Lung (tissue), 17 donors: ENCODE measurements at places on chromosomes 2 and 18. TPM values are rescaled to one million over a fixed set of nuclear protein-coding genes. Genes with fewer than 3 reads are reported as not detected.
A peak's percentile ranks its signal among the peaks of the same experiment; 100 is the strongest.

GRCh38 chr2:42897358-42897757 is 105.0 kb upstream of the HAAO start:
- H3K4me1 ChIP-seq: no peaks in the 10 kb centered on the region
- H3K4me3 ChIP-seq: no peak overlapping the region
- H3K27me3 ChIP-seq: no peaks in the 10 kb centered on the region
- H3K27ac ChIP-seq: no peak overlapping the region

DNA sequence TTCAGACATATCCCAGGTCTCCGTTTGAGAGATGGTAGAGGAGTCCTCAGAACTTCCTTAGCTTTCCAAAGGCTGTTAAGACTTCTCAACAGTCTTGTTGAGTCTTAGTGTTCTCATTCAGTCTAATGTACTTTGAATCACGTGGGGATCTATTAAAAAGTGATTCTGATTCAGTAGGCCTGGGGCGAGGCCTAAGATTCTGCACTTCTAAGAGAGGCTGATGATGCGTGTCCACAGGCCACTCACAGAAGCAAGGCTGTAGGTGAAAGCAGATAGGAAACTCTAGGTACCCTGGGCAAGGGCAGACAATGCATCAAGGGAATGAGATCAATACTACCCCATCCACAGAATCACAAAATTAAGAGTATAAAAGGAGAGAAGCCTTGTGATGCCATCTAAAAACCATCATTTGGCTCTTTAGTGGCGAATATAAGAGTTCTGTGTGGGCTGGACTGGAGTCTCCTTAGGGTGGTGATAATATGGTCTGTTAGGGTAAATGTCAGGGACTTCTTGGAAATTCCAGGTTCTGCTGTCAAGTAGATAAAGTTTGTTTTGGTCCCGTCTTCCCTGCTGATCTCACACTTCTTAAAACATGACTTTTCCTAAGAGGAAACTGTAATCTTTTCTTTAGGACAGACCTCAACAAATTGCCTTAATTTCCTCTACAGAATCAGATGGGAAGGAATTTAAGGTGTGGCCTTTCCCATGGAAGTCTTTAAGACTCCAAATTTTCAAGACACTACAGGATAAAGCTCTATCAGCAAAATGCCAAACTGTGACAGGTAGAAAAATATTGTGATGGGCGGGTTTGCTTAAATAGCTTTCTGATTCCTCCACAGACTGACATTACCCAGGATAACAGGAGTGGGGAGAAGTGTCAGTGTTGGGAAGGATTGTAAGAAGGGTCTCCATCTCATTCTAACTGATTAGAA is 45.7 kb upstream of the NEMP2 start:
- DNase-seq: no peak
- no peaks in the 10 kb centered on the region for H3K36me3 ChIP-seq
- no peak overlapping the region for H3K27ac ChIP-seq
- H3K4me1 ChIP-seq: peaks cover 38% of the 10 kb centered on the region
- H3K4me3 ChIP-seq: no peak overlapping the region

GRCh38 chr2:219798430-219798829 is 171.0 kb downstream of the SLC4A3 start:
- no peak overlapping the region for H3K4me3 ChIP-seq
- H3K36me3 ChIP-seq: no peaks in the 10 kb centered on the region
- H3K27ac ChIP-seq: no peak overlapping the region
- H3K4me1 ChIP-seq: no peaks in the 10 kb centered on the region
- no peaks in the 10 kb centered on the region for H3K27me3 ChIP-seq
- no peak for DNase-seq

GRCh38 chr2:53432936-53433335 is 334.7 kb upstream of the CHAC2 start:
- H3K27ac ChIP-seq: no peak overlapping the region
- H3K4me1 ChIP-seq: no peaks in the 10 kb centered on the region
- no peak for DNase-seq

- no peaks in the 10 kb centered on the region for H3K27me3 ChIP-seq
- H3K4me1 ChIP-seq: no peaks in the 10 kb centered on the region
- H3K4me3 ChIP-seq: peak within 1 kb of the TSS; percentile 8
Observed at GRCh38 chr2:231037202-231037730, at the start of gene C2orf72. Gene C2orf72 (plus strand): TSS chr2:231037523. CDS start chr2:231037566, 43 bp downstream.

GRCh38 chr2:230360028-230360427 is 33.0 kb downstream of the SP140L start:
- H3K4me1 ChIP-seq: no peaks in the 10 kb centered on the region
- no peak for DNase-seq
- H3K27ac ChIP-seq: no peak overlapping the region

DNA sequence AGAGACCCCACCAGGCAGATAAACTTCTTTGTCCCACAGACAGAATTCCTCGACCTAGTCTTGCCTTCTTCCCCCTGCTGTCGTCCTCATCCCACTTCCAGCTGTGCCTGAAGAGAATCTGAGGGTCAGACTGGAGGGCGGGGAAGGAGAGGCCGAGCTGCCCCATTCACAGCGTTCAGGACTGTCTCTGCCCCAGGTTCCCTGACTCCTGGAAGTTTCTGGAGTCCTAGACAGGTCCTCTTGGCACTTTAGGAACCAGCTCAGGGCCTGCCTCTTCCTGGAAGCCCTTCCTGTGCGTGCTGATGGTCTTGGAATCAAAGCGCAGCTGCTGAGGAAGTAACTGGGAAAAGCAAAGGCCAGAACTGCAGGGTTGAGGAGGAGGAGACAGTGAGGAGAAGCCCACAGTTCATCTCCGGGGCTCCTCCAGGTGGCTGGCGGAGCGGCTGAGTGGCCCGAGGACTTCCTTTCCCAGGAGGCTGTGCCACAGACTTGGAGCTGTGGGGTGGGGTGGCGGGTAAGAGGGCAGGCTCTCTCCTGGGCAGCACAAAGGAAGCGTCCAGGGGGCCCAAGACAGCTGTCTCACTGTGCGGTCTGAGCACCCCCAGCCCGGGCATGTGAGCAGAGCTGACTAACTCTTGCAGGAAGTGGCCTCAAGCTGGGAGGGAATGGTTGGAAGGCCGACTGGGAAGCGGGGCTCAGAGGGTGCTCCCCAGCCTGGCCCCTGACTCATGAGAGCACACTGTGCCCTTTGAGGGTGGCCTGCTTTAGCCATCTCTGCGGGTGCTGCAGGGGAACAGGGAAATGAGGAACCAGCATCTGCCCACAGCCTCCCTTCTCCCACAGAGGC is 39.5 kb downstream of the SDC1 start:
- DNase-seq: no peak
- no peaks in the 10 kb centered on the region for H3K36me3 ChIP-seq
- no peaks in the 10 kb centered on the region for H3K4me1 ChIP-seq

- H3K27me3 ChIP-seq: no peaks in the 10 kb centered on the region
- no peaks in the 10 kb centered on the region for H3K36me3 ChIP-seq
- DNase-seq: no peak
- H3K27ac ChIP-seq: no peak overlapping the region
- H3K4me1 ChIP-seq: no peaks in the 10 kb centered on the region
Observed at GRCh38 chr2:99656994-99657393, 167.2 kb upstream of the REV1 start.

- no peak for DNase-seq
- H3K4me3 ChIP-seq: no peak overlapping the region
- peaks cover 4% of the 10 kb centered on the region for H3K4me1 ChIP-seq
- H3K27me3 ChIP-seq: no peaks in the 10 kb centered on the region
- H3K27ac ChIP-seq: peak overlapping the region; percentile 31
Observed at GRCh38 chr2:10355471-10356438, 53.1 kb downstream of the HPCAL1 start.

DNA sequence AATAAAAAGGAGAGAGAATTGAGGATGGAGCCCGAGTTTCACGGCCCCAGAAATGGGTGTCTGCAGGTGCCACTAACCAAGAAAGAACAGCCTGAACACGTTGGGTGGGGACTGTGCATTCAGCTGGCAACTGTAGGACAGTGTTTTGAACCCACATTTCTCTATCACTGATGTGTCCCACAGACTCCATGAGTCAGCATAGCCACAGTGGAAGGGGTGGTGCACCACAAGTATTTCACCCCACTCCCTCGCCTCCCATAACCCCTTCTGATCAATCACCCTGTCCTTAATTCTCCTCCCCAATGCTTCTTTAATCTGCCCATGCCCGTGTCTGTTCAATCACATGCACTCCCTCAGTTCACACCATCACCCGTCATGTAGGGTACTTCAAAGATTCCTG is 291.5 kb downstream of the ZNF516 start:
- no peak for DNase-seq
- no peaks in the 10 kb centered on the region for H3K4me1 ChIP-seq
- no peak overlapping the region for H3K4me3 ChIP-seq

GRCh38 chr18:78735131-78736014 is 244.2 kb upstream of the SALL3 start:
- no peak for DNase-seq
- H3K27ac ChIP-seq: no peak overlapping the region
- H3K4me1 ChIP-seq: no peaks in the 10 kb centered on the region
- H3K27me3 ChIP-seq: no peaks in the 10 kb centered on the region

GRCh38 chr18:23702606-23703005 is 13.4 kb downstream of the LAMA3 start:
- H3K27me3 ChIP-seq: no peaks in the 10 kb centered on the region
- no peak for DNase-seq
- no peaks in the 10 kb centered on the region for H3K36me3 ChIP-seq
- H3K27ac ChIP-seq: no peak overlapping the region
- H3K4me1 ChIP-seq: no peaks in the 10 kb centered on the region

GRCh38 chr2:130374587-130375290 is 18.9 kb downstream of the PTPN18 start:
- no peak overlapping the region for H3K4me3 ChIP-seq
- no peak for DNase-seq
- no peak overlapping the region for H3K27ac ChIP-seq
- H3K4me1 ChIP-seq: no peaks in the 10 kb centered on the region

DNA sequence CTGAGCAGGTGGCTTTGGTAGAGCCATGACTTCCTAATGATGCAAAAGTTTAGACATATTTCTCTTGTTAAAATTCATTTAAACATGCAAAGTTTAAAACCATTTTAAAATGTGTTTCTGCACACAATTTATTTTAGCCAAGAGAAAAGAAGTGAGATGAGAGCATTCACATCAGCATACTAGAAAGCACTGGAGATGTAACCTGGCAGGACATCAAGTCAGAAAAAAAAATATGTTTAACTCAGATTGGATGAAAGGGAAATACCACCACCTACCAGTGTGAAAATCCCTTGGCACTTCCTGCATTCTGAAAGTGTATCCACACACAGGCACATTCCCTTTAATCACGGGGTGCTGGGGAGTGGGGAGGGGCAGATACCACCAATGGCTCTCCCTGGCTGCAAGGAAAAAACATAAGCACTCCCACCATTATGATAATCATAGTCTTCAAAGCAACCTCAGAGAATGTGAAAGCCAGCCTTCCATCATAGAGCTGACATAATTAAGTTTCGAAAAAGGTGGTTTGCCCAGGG is 25.0 kb downstream of the DNER start:
- no peak overlapping the region for H3K4me3 ChIP-seq
- H3K4me1 ChIP-seq: no peaks in the 10 kb centered on the region
- H3K27me3 ChIP-seq: no peaks in the 10 kb centered on the region

GRCh38 chr2:58376592-58376991 is 135.5 kb upstream of the FANCL start:
- H3K4me1 ChIP-seq: no peaks in the 10 kb centered on the region
- no peaks in the 10 kb centered on the region for H3K27me3 ChIP-seq

- peak overlapping the region; percentile 98 for H3K4me3 ChIP-seq
- H3K27me3 ChIP-seq: no peaks in the 10 kb centered on the region
- H3K27ac ChIP-seq: peak overlapping the region; percentile 98
- DNase-seq: peak; percentile 58
- H3K4me1 ChIP-seq: no peaks in the 10 kb centered on the region
Observed at GRCh38 chr2:64143169-64144056, 807 bp downstream of the PELI1 start.

DNA sequence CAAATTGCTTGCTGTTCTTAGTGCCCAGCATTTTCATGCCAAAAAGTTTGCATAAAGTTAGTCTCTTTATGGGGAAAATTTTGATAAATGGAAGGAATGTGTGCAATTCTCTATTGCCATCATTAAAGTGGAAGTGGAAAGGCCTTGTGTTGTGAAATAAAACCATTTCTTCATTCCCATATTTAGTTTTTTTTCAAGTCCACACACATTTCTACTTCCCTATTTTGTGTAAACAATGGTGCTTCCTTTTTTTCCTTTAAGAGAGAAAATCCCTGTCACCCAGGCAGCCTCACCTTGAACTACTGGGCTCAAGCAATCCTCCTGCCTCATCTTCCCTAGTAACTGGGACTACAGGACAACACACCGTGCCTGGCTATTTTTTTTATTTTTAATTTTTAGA is 42.3 kb upstream of the NCOA1 start:
- no peaks in the 10 kb centered on the region for H3K27me3 ChIP-seq
- no peaks in the 10 kb centered on the region for H3K4me1 ChIP-seq
- no peak for DNase-seq
- H3K36me3 ChIP-seq: no peaks in the 10 kb centered on the region
- H3K27ac ChIP-seq: no peak overlapping the region

DNA sequence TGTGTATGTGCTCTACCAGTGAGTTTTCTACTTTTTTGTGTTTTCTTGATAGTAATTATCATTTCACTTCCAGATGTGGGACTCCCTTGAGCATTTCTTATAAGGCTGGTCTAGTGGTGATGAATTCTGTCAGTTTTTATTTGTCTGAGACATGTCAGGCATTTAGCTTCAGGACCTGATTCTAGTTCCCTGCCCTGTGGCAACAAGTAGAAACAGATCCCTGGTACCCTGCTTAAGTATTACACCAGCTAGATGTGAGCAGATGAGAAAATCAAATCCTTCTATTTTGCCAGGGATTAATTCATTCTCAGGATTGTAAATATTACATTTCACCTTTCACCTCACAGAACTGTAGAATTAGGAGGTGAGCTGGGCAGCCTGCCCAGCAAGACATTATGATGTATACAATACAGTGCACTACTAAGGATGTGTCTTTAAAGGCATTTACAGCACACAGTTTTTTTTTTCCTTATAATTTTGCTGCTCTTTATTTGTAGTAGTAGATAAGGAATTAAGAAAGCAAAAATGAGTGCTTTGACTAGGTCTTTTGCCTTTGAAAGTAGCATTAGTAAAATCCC is 35.1 kb downstream of the GALM start:
- no peak overlapping the region for H3K27ac ChIP-seq
- no peaks in the 10 kb centered on the region for H3K4me1 ChIP-seq
- no peak overlapping the region for H3K4me3 ChIP-seq
- H3K27me3 ChIP-seq: no peaks in the 10 kb centered on the region
- DNase-seq: no peak

- H3K27ac ChIP-seq: no peak overlapping the region
- DNase-seq: peak; percentile 6
Observed at GRCh38 chr2:161321944-161322648, 13.9 kb downstream of the PSMD14 start.

- no peak overlapping the region for H3K27ac ChIP-seq
- H3K4me3 ChIP-seq: no peak overlapping the region
- H3K4me1 ChIP-seq: no peaks in the 10 kb centered on the region
- no peaks in the 10 kb centered on the region for H3K27me3 ChIP-seq
- DNase-seq: no peak
Observed at GRCh38 chr18:26175481-26175880, 41.8 kb downstream of the PSMA8 start.

Gene ST6GAL2
- 0.95 TPM for total RNA-seq

Gene FAM136A
- total RNA-seq: 23.7 TPM

Gene TEKT4
- total RNA-seq: 7.7 TPM

Gene UGT1A5
- 0.34 TPM for total RNA-seq

Gene LPIN2
- 42.7 TPM for total RNA-seq

Gene ABHD1
- total RNA-seq: 0.11 TPM

Gene TXNDC2
- total RNA-seq: 0.12 TPM

Gene MYO5B
- 24.5 TPM for total RNA-seq

Gene FSHR
- not detected for total RNA-seq

Gene MAP3K19
- 21.1 TPM for total RNA-seq

Gene ASB3
- 54.9 TPM for total RNA-seq
